ENCODE measurements at places on chromosomes 6 and 20.

DNA sequence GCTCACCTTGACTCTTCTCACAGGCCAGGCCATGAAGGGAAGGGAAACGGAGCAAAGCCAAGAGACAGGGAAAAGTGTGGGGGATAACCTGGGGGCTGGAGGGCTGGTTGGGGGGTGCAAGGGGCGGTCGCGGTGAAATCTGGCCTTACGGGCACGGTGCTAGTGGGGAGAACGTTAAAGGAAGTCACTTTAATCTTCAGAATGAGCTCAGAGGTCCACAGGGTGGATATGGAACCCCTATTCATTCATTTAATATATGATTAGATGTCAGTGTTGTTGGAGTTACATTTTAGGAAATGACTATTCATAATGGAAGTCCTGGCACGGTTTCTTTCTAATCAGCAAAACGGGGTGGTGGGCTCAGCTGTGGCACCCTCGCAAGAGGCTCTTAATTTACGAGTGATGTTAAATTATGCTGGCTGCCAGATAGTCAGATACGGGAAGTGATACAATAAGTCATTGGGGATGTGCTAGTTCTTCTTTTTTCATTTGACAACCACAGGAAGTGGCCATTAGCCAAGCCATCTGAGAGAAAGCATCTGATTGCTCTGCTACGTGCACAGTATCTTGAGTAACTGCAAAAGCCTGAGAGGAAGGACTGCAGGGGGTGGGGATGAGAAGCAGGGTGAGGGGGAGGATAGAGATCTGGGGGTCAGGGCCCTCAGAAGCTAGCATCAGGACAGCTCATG lies 253.0 kb downstream of the QKI start:
- DNase-seq, result no peak

GRCh38 chr6:142935553-142936517 lies 9.1 kb downstream of the HIVEP2 start:
- DNase-seq, result no peak

GRCh38 chr20:36203861-36204260 lies 32.4 kb upstream of the AAR2 start:
- no peak for DNase-seq

- DNase-seq, result no peak
Observed at GRCh38 chr20:25453035-25453810, 45.8 kb downstream of the GINS1 start.

DNA sequence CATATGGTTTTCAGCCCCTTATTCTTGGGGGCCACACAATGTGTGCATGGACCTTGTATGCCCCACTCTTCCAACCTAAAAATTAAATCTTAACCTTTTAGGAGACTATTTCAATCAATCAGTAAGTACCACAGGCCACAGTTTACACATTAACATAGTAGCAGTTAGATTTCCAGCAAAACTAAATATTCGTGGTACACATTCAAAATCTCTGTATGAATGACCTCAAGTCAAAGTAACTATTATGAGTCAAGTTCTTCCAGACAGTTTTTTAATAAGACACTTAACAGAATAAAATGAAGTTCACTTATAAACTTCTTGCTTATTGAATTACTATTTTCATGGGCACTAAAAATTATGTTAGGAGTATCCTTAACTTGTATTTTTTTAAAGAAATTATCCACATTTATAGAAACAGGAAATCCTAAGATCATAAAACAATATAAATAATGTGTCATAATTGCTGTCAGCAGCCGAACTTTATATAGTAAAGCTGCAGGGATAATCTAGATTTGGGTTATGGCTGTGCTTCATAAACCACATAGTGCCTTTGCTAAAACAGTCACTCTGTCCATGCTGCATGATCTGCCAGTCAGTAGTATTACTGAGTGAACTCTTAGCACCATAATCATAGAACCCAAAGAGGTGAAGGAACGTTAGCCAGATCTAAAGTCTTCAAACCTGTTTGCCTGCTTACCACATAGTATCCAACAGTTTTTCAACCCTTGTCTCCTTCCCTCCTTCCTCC lies 21.7 kb downstream of the SEC63 start:
- no peak for DNase-seq

GRCh38 chr6:54419885-54420284 lies 111.6 kb downstream of the TINAG start:
- DNase-seq, result no peak

Measured in activated T-helper 1 cell treated with anti-CD3 and anti-CD28 coated beads, Interleukin-2, amount 50 U/mL, for 16 hours (primary cell).